Fibroblast of the aortic adventitia (primary cell): ENCODE measurements at places on chromosomes 13 and 19.

GRCh38 chr13:65154661-65155447 is 2075.3 kb downstream of the PCDH9 start:
- DNase-seq = no peak

DNA sequence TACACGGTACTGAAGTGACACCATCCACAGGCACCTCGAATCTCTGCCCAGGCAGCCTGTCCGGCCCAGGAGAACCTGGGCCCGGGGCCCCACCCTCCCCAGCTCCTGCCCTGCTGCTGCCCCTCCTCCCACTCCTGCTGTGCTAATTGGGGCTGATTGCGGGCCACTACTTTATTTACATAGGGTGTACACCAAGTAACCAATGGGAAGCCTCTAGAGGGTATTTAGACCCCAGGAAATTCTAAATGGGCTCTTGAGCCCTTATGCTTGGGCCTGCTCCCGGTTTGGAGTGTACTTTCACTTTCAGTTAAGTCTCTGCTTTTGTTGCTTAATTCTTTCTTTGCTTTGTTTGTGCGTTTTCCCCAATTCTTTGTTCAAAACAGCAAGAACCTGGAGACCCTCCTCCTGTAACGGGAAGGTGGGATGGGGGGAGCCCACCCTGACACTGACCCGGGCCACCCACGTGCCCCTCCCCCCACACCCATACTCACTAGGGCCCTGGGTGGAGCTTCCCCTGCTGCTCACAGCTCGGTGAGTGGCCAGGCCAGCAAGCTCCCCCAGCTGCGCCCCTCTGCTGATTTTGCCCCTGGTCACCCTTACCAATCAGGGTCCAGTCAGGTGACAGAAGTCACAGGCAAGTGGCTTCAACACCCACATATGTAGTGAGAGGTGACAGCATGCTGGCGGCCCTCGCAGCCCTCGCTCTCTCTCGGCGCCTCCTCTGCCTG is 9.4 kb downstream of the SCGB2B2 start:
- DNase-seq = peak; percentile 44

DNA sequence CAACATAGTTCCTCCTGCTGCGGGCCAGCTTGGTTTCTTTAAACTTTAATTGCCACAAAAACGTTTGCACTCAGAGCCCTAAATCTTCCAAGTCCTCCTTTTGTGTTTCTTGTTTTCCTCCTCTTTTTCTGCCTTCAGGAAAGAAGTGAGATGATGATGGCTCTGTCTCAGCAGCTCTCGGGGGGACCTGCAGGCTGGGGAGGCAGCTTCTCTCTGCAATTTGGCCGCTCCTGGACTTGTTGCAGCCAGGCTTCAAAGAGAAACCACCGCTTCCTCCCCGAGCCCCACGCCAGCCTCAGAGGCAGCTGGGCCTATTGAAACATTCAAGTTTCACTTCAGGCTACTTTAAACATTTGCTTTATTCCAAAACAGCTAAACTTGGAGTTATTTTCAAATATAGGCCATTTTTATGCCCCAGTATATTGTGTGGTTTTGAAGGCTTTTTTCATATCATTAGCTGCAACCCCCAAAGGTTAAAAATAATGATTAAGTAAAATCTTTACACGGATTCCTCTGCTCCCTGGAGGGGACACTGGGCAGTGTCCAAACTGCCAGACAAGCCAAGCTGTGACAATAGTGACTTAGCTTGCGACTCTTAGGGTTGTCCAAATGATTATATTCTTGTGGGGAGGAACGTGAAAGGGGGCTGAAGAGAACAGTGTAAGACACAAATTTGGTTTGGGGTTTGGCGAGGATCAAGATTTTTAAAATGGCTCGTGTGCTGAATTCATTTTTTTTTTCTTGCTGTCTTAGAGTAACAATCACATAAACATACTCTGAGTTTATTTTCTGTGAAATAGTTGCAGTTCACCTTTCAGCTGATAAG is 330.8 kb downstream of the DLEU7 start:
- DNase-seq = peak; percentile 66

DNA sequence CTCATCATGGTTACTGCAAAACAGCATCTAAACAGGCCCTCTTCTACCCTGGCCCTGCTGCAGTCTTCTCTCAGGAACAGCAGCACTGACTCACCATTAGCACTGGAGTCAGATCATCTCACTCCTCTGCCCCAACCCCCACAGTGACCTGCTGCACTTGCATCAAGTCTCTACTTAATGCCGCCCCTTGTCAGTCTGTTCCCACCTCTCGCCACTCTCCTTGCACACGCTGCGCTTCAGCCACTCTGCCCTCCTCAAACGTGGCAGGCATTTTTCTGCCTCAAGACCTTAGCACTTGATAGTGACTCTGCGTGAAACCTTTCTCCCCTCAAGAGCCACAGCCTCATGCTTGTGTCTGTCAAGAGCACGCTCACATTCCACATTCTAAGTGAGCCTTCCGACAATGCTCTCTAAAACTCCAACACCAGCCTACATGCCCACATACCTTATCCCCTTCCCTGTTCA is 22.1 kb downstream of the MIPEP start:
- peak; percentile 22 for DNase-seq

GRCh38 chr19:12687496-12688196 is at the start of gene GNG14:
Gene GNG14, plus strand, starts transcription at chr19:12687998. Its CDS starts 51 bp downstream, at chr19:12688049.
- no peak for DNase-seq

GRCh38 chr13:32430018-32430747 is 2.3 kb upstream of the N4BP2L1 start:
- no peak for DNase-seq

- no peak for DNase-seq
Measured at GRCh38 chr13:107277911-107278310, 710.0 kb upstream of the ARGLU1 start.

GRCh38 chr19:3981373-3981735 is 3.9 kb downstream of the EEF2 start:
- DNase-seq = no peak

DNA sequence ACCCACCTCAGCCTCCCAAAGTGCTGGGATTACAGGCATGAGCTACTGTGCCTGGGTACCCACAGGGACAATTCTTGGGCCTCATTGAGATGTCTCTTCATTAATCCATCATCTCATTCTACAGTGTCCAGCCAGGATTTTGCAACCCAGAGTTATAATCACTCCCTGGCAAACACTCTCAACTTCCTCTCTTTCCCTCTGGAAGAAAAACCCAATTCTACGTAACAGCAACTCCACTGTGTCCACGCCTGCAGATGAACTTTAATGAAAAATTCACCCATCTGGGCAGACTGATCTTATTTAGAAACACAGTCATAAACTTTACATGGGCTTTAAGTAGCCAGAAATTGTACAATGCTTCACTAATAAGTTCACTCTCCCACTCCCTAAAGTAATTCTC is 90.1 kb upstream of the ABCC4 start:
- peak; percentile 55 for DNase-seq

DNA sequence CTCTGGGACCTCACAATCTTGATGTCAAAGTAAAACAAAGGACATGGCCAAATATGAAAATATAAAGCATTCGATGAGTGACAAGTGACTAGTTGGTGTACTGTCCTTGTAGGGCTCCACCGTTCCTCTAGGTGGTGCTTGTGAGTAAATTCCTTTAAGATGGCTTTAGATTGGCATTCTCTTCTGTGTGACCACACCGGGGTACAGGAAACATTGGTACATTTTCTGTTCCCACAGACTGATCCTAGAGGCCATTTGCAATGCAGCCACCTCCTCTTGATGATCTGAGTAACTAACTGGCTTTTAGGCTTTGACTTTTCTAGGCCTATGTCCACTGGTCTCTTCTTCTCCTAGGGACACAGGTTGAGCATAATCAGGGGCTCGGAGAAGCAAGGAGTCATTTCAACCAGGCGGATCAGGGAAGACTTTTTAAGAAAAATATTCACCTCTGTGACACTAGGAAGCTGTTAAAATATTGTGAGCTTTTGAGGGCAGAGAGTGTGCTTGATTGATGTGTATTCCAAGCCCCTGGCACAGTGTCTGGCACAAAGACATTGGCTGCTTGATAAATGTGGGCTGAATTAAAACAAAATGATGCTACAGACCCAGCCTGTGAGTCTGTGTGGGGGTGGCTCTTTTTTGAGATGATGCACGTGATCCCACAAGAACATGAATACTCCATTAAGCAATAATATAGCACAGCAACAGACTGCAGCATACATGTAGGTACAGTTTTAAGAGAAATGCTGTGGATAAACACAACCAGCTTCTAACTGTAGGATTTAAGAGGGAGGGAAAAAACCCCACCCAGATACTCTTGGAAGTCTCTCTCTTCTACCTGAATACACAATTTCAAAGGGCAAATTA is 21.0 kb downstream of the EPSTI1 start:
- peak; percentile 51 for DNase-seq

GRCh38 chr13:79675931-79676660 is 195.1 kb downstream of the NDFIP2 start:
- no peak for DNase-seq

DNA sequence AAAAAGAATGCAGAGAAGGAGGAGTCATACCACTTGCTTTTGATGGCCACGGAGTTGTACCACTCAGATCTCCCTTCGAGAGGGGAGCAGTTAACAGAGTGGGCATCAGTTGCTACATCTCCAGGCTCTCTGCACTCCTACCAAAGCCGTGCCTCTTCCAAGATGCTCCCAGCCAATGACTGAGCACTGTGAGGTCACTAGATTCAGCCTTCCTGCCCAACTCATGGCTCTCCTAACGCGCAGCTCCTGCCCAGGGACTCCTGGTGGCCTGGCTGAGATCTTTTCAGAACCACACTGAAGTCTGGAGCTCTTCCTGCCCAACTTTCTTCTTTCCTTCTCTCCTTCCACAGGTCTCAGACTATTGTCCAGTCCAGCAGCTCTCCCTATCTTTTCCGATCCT is 66.7 kb downstream of the LHFPL6 start:
- no peak for DNase-seq

DNA sequence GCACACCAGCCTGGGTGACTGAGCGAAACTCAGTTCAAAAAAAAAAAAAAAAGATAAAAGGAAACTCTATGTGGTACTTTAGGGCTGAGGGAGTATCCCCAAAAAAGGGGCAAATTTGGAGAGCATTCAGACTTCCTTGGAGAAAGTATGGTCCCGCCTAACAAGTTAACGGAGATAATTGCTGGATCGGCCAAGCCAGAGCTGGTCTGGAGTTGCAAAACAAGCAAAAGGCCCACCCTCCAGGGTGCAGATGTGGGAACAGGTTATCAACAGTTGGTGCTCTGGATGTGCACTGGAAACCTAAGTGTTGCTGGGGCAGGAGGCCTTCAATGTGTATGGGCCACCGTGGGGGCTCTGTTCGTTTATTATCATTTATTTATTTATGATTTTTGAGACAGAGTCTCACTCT is 2.8 kb downstream of the IQCN start:
- peak; percentile 56 for DNase-seq

DNA sequence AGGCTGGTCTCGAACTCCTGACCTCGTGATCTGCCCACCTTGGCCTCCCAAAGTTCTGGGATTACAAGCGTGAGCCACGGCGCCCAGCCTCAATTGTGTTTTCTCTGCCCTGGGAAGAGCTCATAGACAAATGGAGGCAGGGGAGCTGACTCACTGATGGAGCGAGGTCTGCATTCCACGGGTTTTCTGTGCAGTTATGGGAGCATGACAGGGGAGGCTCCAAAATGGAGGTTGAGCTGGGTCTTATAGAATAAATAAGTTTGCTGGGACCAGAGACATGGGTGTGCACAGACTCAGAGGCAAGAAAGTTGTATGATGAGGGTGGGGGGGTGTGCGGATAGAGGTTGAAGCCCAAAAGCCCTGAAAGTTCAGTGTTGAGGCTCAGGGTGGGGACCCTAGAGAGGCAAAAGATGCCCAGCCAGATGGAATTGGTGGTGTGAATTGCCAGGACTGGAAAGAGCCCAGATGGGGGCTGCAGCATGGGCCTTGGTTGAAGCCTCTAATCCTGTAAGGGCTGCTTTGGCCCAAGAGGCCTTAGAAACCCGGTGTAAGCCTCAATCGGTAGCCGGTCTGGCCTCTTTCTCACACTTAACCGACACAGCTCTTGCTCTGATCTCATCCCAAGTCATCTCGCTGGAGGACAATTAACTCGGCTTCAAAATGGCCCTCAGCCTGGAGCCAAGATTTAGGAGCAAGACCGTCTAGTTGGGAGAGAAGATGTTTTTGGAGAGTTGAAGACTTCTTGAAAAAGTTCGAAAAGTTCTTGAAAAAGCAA is 1.9 kb downstream of the TPM4 start:
- peak; percentile 66 for DNase-seq

GRCh38 chr13:51612867-51613266 is 28.6 kb downstream of the WDFY2 start:
- DNase-seq = no peak

DNA sequence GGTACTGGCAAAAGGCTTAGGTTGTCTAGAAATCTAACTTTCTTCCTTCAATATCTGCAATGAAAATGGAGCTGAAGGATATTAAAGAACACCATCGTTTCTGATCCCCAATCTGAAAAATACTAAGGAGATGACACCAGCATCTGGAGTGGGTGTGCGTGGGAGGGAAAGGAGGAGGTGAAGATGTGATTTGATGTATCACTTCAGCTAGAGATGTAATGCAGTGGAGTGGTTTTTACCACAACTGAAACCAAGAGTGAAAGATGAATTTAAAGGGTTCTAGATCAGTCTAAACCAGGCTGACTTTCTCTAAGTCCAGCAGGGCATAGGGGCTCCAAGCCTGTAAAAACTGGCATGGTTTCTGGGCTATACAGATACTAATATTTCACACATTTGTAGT is 148.4 kb downstream of the AKAP11 start:
- DNase-seq = no peak

DNA sequence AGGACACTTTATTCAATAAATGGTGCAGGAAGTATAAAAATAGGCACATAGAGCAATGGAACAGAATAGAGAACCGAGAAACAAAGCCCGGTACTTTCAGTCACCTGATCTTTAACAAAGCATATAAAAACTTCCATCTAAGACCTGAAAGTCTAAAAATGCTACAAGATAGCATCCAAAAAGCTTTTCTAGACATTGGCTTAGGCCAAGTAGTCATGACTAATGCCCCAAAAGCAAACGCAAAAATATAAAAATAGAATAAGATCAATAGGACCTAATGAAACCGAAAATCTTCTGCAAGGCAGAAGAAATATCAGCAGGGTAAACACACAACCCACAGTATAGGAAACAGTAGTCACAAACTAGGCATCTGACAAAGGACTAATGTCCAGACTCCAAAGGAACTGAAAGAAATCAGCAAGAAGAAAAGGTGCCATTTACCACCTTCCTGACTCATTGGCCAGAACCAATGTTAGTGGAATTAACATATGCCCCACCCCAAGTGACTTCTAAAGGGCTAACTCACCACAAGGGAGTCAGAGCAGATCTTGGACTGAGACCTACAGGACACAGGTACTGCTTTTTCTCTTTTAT is 40.8 kb upstream of the CEACAM21 start:
- no peak for DNase-seq

- DNase-seq = no peak
Measured at GRCh38 chr19:31283701-31284100, 65.5 kb downstream of the TSHZ3 start.

GRCh38 chr19:50939596-50939995 is 13.2 kb downstream of the KLK5 start:
- no peak for DNase-seq

GRCh38 chr19:3270902-3271301 is 46.4 kb downstream of the CELF5 start:
- peak; percentile 32 for DNase-seq

- DNase-seq = no peak
Measured at GRCh38 chr19:37959665-37960114, 52.7 kb downstream of the SIPA1L3 start.
